ENCODE measurements at places on chromosomes 13 and 19.
A peak's percentile ranks its signal among the peaks of the same experiment; 100 is the strongest.

- DNase-seq: no peak
Observed at GRCh38 chr19:367963-368629, 23.5 kb upstream of the MIER2 start.

GRCh38 chr19:11359421-11359820 lies 4.2 kb downstream of the PLPPR2 start:
- no peak for DNase-seq

GRCh38 chr13:94399812-94400211 lies 79.7 kb downstream of the DCT start:
- DNase-seq: no peak

GRCh38 chr13:59337070-59337469 lies 826.7 kb downstream of the DIAPH3 start:
- DNase-seq: peak; percentile 51

DNA sequence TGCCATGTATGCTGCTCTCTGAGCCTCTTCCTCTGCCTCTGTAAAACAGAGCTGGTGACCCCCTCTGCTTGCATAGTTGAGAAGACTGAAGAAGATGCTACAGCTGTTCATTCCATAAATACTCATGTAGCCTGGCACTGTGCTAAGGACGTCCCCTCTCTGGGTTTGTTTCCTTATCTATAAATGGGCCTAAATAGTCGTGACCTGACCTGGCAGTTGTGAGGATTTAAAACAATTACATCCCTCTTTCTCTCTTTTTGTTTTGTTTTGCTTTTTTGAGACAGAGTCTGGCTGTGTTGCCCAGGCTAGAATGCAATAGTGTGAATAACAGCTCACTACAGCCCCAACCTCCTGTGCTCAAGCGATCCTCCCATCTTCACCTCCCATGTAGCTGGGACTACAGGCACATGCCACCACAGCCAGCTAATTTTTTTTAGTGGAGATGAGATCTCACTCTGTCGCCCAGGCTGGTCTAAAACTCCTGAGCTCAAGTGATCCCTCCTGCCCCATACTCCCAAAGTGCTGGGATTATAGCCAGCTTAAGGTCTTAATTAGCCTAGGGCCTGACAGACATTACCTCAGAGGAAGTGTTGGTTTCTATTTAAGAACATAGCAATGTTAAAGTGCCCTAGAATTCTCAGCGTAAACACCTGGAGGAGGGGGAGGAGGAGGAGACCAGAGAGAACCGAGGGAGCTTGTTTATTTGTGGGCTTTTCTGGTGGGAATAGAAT lies 4.6 kb downstream of the WDR62 start:
- no peak for DNase-seq

DNA sequence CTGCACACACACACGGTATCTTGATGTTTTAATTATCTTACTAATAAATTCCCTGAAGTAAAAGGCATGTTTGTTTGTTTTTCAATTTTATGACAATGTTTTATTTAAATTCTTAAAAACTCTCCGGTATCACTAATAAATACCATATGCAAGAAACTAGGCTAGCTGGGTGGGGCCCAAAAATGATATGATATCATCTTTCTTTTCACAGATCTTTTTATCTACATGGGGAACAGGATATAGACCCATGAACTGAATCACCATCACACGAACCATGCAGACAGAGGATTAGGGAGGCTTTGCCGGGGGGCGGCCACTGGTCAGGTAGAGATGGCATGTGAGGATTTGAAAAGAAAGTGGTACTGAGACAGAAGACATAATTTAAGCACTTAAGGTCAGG lies 266.4 kb downstream of the ENOX1 start:
- DNase-seq: no peak

DNA sequence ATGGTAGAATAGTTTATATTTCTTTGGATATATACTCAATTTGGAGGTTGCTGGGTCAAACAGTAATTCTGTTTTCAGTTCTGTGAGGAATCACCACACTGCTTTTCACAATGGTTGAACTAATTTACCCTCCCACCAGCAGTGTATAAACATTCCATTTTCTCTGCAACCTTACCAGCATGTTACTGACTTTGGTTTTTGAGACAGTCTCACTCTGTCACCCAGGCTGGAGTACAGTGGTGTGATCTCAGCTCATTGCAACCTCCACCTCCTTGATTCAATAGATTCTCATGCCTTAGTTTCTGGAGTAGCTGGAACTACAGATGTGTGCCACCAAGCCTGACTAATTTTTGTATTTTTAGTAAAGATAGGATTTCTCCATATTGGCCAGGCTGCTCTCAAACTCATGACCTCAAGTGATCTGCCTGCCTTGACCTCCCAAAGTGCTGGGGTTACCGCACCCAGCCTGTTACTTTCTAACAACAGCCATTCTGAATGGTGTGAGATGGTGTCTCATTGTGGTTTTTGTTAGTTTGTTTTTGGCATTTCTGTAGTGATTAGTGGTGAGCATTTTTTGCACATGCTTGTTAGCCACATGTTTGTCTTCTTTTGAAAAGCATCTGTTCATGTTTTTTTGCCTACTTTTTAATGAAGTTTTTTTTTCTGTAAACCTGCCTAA lies 12.5 kb downstream of the ZNF714 start:
- no peak for DNase-seq

- DNase-seq: no peak
Observed at GRCh38 chr19:58509731-58510083, 2.1 kb downstream of the SLC27A5 start.

DNA sequence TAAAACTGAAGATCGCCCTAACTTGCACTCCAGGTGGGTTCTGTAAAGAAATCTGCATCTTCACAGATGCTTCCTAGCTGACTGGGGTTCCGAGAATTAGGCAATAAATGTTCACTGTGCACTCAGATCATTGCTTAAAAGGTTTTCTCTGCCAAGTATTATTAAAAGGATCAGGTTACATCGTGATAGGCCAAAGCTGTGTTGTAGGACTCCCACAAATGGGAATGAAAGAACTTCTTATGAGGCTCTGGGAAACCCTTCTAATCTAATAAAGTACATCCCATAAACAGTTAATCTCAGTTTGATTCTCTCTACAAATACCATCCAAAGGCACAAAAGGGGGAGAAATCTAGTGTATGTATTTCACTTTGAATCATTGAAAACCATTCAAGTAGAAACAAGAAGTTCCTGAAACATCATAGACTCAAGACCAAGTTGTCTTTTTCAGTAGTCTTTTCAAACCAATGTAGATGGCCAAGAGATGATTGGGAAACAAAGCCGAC lies 7.1 kb upstream of the POU4F1 start:
- DNase-seq: peak; percentile 44

GRCh38 chr19:3006075-3006767 lies 22.9 kb downstream of the TLE2 start:
- no peak for DNase-seq

DNA sequence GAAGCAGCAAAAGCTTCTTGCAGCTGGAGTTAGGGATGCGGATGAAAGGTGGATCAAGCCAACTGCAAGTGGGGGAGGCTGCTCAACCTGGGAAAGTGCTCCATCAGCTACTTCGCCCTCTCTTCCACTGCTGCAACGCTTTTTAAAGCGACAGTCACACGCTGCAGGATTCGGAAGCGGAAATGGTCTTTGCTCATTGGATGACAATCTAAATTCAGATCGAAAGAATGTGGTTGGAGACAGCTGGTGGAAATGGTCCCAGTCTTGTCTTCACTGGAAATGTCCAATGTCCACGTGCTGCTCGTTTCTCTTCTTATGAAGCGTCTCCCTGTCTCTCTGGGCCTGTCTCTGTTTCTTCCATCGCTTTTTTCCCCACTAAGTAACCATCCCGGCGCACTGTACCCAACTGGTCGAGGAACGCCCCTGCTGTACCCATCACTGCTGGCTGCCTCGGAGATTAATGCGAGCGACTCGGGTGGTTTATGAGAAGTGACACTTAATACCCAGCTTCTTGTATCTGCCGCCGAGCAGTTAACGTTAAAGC lies 2.1 kb upstream of the FGF9 start:
- no peak for DNase-seq

DNA sequence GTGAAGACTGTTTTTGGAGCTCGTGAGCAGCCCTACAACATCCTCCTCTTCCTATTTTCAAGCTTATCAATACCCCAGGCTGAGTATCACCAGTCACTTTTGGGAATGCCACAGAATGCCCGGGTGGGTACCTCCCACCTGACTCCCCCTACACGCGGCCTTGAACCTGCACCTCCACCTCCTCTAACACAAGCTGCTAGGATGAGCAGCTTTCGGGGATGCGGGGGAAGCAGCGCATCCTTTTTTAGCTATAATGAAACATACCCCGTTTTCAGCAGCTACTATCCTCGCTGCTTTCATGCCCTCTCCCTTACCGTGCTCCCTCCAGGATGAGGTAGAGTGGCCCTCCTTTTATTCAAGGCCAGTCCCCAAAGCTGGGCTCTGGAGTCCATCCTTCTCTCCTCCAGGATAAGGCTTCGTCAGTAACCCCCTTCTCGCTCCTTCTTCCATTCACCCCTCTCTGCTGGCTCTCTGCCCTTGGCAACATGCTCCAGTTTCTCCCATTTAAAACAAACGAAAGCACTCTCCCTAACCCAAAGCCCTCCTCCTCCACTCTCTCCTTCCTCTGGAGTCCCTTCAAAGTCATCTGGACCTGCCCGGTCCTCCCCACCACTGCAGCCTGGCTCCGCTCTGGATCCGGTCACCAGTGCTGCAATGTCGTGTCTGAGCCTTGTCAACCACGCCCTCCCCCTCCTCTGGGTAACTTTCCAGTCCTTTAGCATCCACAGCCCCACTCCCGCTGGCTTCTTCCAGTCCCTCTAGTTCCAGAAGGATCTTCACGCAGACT lies 55.3 kb downstream of the STK24 start:
- no peak for DNase-seq

DNA sequence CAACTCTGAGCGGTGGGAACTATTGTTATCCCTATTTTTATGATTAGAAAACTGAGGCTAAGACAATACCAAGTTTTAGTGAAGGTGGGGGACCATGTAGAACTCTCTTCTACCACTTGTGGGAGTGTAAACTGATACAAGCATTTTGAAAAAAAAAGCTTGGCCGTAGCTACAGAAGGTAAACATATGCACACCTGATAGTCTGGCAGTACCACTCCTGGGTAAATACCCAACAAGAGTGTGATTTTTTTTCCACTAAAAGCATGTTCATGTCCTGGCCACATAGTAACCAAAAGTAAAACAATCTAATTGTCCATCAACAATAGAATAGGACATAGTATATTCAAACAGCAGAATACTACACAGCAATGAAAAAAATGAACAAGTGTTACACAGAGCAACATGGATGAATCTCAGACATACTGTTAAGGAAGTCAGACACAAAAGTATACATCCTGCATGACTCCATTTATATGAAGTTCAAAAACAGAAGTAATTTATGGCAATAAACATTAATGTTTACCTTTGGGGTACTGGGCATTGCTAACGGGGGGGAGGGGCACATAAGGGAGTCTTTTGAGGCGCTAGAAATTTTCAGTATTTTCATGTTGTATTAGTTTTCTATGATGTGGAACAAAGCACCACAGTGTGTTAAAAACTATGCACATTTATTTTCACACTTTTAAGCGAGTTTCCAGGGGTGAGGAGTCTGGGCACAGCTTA lies 6.4 kb upstream of the SPATA13 start:
- DNase-seq: no peak

DNA sequence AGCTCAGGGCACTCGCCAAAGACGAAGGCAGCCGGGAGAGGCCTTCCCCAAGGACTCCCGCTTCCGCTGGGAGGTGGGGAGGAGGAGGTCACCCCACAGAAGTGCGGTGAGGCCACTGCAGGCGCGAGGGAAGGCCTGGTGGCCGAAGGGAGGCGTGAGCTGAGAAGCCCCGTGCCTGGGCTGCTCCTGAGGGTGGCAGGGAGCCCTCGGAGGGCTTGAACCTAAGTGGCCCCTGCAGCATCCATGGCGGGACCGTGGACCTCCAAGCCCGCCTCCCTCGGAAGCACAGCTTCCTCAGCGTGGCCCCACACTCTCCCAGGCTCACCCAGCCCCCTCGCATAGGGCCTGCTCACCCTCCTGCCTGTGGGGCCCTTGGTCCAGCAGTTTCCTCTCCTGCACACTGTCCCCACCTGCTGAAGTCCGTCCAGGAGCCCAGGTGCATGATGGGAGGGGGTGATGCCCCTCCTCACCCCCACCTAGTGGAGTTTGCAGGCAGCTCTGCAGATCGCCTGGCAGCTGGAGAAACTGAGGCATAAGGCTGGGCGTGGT lies 25.9 kb downstream of the EFNA2 start:
- no peak for DNase-seq

DNA sequence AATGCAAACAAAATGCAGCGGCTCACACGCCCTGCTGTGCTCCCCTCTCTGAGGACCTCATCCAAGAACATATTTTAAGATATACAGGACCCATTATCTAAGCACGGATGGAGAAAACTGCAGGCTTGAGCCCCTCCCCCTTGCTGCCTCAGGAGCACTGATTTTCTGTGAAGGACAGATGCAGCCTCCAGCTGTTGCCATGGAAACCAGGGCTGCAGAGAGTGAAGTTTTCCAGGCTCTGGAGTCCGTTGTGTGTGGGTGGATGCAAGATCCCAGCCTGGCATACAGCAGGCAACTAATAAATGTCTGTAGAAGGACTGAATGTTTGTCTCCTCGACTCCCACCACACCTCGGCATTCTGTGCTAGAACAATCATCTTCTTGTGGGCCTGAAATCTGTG lies 105.6 kb upstream of the PEG3 start:
- DNase-seq: no peak

- DNase-seq: no peak
Observed at GRCh38 chr13:106565127-106565775, 2.7 kb downstream of the ARGLU1 start.

GRCh38 chr13:33185853-33186252 lies 99.7 kb downstream of the STARD13 start:
- DNase-seq: peak; percentile 64

- peak; percentile 72 for DNase-seq
Observed at GRCh38 chr13:110442930-110443621, 118.4 kb downstream of the RAB20 start.

GRCh38 chr13:49388091-49388635 lies 55.7 kb downstream of the CAB39L start:
- peak; percentile 26 for DNase-seq

DNA sequence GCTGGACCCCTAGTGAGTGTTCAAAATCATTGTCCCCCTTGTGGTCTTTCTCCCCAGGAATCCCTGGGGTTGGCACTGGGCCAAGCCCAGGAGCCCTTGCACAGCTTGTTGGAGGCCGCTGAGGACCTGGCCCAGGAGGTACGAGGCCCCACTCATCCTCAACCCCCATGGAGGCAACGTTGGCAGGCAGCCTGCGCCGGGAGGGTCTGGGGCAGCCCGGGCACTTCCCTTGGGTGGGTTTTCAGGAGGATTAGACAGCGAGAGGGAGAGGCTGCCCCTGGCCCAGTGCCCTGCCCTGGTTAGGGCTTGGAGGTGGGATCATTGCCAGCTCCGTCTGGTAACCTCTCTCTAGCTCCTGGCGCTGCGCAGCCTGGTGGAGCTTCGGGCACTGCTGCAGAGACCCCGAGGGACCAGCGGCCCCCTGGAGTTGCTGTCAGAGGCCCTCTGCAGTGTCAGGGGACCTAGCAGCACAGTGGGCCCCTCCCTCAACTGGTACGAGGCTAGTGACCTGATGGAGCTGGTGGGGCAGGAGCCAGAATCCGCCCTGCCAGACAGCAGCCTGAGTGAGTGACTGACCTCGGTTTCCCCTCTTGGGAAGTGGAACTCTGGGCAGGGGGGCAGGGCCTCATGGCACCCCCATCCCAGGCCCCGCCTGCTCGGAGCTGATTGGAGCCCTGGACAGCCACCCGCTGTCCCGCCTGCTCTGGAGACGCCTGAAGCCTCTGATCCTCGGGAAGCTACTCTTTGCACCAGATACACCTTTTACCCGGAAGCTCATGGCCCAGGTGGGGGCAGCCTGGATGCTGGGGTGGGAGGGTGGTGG lies 3.0 kb downstream of the ABCA7 start:
- DNase-seq: no peak

Measured in choroid plexus epithelial cell (primary cell).